ENCODE measurements at places on chromosomes 5 and 9.

DNA sequence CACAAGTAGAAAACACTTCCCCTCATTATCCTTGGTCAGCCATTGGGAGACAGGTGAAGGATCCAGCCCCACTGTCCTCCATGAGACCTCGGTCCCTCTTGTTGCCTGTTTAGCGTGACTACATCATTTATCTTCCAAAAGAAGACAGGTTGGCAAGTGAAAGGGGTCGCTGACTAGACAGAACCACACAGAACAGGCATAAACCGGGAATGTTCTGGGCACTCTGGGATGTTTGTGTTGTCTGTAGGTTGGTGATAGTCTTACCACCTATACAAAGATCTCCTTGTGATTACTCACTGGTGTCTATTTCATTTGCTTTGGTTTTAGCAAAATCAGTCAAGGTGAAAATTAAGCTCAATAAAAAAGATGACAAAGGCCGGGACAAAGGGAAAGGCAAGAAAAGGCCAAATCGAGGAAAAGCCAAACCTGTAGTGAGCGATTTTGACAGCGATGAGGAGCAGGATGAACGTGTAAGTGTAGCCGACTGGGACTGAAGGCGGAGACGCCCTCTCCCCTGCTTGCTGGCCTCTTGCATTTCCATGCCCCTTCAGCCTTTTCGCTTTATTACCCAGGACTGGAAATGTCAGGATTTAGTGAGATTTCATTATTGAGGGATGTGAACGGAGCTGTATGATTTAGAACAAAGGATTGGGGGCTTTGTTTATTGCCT lies 175.9 kb downstream of the SMARCA2 start:
- DNase-seq: no peak

DNA sequence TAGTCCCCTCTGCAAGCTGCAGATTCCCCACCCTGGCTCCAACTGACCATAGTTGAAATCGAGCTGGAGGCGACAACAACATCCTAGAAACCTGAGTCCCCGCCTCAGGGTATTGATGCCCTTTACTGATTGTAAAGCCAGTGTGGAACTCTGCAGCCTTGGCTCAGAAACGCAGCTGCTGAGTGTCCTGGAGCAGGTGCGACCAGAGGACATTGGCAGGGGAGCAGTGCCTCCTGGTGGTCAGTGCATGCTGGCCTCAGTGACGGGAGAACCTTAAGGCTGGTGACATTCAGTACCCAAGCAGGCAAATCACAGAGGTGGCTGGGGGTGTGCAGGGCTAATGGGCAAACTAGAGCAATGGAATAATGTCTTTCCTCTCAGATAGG lies 20.4 kb upstream of the ZNF354B start:
- DNase-seq: peak; percentile 83

GRCh38 chr5:16542236-16542635 lies 74.6 kb downstream of the RETREG1 start:
- no peak for DNase-seq

GRCh38 chr5:111415053-111415452 lies 97.3 kb downstream of the STARD4 start:
- DNase-seq: no peak

DNA sequence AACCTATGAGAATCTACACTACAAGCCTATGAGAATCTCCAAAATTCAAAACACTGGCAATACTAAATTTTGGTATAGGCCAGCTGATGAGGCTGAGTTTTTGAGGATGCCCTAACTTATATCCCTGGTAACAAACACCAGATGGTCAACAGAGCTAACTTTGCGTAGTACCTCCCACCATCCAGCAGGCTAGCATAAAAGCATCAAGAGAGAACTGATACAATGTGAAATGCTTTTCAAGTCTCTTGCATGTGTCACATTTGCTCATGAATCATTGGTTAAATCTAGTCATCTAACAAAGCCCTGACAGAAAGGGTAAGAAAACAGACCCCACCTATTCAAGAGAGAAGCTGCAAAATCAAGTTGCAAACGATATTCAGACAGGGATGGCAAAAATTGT lies 1609.7 kb upstream of the CDH9 start:
- DNase-seq: no peak

GRCh38 chr5:54883374-54884194 lies 101.8 kb downstream of the ESM1 start:
- DNase-seq: peak; percentile 73

DNA sequence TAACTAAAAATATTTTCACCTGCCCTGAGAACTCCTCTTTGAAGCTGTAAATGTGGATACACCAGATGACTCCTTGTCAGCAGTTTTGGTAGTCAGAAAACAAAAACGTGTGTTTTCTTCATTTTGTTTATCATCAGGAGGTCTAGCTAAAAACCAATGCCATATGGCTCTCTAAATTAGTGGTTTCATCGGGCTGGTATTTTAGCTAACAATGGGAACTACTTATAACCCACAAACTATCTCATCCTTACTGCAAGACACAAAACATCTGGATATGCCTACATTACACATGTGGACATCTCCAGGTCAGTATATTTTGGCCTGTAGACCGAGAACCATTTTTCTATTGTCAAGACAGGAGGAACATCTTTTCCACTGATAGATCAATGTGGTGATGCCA lies 56.2 kb downstream of the GAS1 start:
- DNase-seq: no peak

- no peak for DNase-seq
Observed at GRCh38 chr5:142492781-142493281, 168.0 kb upstream of the SPRY4 start.

DNA sequence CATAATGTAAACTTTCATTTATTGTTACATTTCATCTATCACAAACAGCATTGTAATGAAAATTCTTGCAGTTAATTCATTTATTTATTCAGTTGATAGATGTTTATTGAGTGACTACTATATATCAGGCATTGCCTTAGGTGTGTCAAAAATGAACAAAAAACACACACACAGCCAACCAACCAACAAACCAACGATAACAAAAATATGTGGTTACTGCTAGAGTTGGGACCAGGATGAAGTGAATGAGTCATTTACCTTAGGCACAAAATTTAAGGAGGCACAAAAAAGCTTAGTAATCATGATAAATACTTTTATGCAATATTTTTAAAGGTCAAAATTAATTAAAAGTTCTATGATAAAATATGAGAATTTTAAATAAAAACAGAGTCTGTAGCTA lies 223.4 kb downstream of the CSNK1G3 start:
- DNase-seq: no peak

DNA sequence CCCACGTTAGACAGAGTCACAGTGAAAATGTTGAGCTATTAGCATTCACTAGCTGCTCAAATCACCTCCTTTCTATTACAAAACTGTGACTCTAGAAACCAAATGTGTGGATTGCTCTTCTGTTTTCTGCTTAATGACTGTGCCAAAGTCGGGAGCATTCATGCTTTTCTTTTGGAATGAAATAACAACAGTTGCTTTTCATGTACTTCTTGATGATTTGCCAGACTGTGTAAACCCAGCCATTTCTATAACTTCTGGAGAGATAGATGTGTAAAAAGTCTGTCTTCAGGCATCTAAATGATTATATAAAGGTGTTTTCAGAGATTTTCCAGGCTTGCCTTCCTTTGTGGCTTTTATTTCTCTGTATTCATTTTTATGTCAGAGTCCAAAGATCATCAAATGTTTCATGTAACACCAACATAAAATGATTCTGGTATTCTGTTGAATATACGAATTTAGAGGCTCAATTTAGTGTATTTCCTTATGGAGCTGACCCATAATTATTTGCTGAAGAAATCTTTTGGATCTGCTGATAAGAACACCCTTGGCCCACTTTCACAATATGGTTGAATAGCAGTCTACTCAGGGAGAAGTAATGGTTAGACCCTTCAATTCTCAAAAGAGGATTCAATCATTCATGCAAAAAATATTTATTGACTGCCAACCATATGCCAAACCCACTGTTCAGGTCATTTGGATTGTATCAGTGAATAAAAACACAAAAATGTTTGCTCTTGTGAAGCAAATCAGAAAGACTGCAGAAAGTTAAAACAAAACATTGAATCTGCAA lies 581.2 kb downstream of the CDH18 start:
- DNase-seq: no peak

DNA sequence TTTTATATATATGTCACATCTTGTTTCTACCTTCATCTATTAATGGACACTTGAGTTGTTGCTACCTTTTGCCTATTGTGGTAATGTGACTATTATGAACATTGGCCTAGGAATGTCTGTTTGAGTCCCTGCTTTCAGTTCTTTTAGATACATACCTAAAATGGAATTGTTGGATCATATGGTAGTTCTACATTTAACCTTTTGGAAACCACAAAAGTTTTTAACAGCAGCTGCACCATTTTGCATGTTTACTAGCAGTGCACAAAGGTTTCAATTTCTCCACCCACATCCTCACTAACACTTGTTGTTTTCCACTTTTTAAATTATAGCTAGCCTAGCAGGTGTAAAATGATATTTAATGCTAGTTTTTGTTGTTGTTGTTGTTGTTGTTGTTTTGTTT lies 88.4 kb downstream of the GALNT10 start:
- no peak for DNase-seq

GRCh38 chr5:95863383-95863757 lies 40.8 kb upstream of the GLRX start:
- DNase-seq: no peak

- no peak for DNase-seq
Observed at GRCh38 chr5:78761840-78762239, 113.3 kb upstream of the LHFPL2 start.

DNA sequence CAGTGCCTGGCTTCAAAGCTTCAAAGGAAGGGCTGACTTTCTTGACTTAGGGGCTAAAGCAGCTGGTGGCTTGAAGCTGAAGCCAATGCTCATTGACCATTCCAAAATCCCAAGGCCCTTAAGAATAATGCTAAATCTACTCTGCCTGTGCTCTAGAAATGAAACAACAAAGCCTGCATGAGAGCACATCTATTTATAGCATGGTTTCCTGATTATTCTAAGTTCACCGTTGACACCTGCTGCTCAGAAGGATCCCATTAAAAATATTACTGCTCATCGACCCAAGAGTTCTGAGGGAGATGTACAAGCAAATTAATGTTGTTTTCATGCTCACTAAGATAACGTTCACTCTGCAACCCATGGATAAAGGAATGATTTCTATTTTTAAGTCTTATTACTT lies 6.7 kb downstream of the TMEM174 start:
- no peak for DNase-seq

GRCh38 chr5:36108758-36109460 lies 42.2 kb upstream of the UGT3A2 start:
- DNase-seq: no peak

- peak; percentile 85 for DNase-seq
Observed at GRCh38 chr5:162209005-162209605, 141.5 kb downstream of the GABRG2 start.

GRCh38 chr5:154476354-154477205 lies 1.4 kb downstream of the HAND1 start:
- DNase-seq: peak; percentile 65

DNA sequence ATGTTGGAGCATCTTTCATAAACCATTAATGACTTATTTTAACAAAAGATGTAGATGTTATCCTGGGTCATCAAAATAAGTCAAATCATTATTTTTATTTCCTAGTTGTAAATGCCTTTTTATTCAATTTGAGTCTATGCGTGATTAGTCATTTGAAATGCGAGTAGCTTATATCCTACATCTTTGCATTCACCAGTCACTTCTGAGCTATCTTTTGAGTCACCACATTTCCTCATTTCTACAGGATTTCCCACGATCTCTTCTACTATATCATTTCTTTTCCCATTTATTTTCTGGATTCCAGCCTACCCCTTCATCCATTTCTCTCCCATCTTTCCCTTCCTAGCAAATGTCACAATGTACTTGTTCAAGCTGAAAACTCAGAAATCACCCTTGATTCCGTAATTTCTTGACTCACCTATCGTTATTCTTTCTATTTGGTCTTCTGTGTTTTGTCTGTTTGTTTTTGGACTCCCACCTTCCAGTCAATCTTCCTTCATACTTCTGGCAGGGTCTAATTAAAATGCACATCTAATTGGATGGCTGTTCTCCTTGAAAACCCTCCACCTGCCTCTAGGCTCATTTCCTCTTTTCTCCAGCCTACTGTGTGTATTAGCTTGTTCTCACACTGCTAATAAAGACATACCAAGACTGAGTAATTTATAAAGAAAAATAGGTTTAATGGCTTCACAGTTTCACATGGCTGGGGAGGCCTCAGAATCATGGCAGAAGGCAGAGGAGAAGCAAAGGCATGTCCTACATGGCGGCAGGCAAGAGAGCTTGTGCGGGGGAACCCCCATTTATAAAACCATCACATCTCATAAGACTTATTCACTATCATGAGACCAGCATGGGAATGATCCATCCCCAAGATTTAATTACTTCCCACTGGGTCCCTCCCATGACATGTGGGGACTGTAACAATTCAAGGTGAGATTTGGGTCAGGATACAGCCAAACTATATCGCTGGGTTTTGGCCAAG lies 112.4 kb downstream of the MEF2C start:
- DNase-seq: no peak

GRCh38 chr9:34628656-34629490 lies at the start of gene ARID3C:
Gene ARID3C (minus strand): TSS chr9:34629066. CDS start chr9:34628014, 1,052 bp downstream.
- peak; percentile 47 for DNase-seq

DNA sequence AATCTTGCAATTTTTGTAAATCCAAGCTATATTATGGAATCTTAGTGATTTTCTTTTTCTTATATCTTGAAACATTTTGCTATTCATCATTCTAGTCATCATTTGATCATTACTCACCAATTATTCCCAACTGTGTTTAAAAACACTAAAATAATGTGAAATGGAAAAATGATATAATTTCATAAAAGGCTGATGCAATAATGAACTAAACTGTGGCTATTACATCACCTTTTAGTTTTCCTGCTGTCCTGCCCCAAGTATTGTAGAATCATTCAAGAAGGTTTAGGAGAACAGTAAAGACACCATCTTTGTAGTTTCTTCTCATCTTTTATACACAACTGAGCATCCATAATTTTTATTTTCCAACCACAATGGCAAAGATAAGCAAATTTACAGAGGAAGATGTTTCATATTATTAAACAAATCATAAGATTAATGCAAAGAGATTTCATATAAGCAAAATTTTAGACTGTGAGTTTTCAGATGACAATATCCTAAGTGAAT lies 431.0 kb upstream of the SLC30A5 start:
- no peak for DNase-seq

DNA sequence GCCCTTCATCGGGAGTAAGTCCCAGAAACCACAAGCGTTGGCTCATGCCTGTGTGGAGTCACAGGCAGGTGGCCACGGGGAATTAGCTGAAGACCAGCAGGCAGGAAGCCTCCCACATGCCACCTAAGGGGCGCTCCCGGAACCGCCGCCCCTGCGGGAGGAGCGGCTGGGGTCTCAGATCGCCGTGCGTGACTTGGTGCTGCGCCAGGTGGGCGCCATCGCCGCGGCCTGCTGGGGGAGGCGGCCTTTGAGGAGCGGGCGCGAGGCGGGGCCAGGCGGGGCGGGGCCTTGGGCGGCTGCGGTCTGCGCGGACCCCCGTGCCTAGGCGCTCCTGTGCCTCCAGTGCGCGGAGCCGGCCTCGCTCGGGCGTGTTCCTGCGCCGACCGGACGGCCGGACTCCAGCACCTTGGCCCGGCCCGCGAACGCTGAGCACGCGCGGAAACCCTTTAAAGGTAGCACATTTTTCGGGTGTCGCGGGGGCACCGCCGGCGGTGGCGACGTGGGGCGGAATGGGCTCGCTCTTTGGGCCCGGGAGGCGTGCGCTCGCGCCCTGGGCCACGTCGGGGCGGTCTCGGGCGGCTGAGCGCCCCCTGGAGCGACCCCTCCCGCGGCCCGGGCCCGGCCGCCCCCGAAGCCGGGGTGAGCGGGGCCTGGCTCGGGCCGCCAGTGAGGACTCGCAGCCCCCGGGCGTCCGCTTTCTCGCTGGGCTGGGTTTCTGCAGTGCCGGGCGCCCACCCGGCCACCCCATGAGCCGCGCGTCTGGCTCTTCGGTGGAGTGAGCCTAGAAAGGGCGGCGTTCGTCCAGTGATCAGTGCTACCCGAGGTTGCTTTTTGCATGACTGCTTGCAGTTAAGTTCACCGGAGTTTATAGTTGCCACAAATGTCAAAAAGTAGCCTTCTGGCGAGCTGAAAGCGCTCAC lies 24.5 kb downstream of the LECT2 start:
- DNase-seq: peak; percentile 84

All from H9 (cell line).